Right ventricle myocardium superior (tissue), 1 donor: ENCODE measurements at places on chromosomes 6 and 20. TPM values are rescaled to one million over a fixed set of nuclear protein-coding genes. Genes with fewer than 3 reads are reported as not detected.

The GLP1R gene
- 6.5 TPM for total RNA-seq

The DSP gene
- 350 TPM for total RNA-seq

The C6orf58 gene
- not detected for total RNA-seq

The RNF144B gene
- 17.1 TPM for total RNA-seq

The SULF2 gene
- total RNA-seq, result 32.0 TPM

The PLCB4 gene
- 27.4 TPM for total RNA-seq

The HLA-DRB5 gene
- total RNA-seq, result 17.7 TPM

The RIPOR2 gene
- total RNA-seq, result 3.1 TPM

The BPIFB1 gene
- total RNA-seq, result not detected

The OPN5 gene
- not detected for total RNA-seq

DNA sequence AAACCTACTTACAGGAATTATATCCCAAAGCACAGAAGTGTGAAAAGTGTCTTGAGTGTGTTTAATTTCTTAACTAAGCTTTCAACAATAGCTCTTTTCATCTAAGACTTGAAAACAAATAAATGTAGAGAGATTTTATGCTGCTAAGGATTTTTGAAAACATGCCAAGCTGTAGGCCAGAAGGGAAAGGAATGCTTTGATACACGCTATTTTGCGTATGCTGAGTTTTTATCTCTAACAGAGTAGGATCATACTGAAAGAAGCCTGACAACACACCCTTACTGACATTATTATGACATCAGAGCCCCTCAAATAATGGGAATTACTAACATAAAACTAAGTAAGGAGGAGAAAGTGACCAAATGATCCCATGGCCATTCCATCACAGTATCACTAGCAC, 265.5 kb downstream of the KHDC1L start:
- DNase-seq, result no peak

GRCh38 chr6:16450285-16450684, 211.9 kb downstream of the GMPR start:
- no peak for DNase-seq

GRCh38 chr6:40379811-40380210, 207.4 kb downstream of the LRFN2 start:
- no peak for DNase-seq

DNA sequence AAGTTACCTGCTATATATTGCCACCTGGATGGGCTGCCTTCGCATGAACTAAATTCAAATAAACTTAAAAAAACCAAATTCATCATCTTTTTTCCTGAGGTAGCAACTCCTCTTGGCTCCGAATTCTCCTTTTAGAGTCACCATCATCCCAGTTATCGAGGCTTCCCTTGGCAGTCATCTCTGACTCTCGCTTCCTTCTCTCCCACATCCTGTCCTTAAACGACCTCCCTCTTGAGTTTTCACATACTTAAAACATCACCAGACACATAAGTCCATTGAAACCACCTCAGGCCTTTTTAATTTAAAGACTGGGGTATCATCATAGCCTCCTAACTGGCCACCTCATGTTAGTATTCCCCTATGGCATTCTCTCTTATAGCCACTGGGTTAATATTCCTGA, 296.1 kb upstream of the FLRT3 start:
- no peak for DNase-seq

DNA sequence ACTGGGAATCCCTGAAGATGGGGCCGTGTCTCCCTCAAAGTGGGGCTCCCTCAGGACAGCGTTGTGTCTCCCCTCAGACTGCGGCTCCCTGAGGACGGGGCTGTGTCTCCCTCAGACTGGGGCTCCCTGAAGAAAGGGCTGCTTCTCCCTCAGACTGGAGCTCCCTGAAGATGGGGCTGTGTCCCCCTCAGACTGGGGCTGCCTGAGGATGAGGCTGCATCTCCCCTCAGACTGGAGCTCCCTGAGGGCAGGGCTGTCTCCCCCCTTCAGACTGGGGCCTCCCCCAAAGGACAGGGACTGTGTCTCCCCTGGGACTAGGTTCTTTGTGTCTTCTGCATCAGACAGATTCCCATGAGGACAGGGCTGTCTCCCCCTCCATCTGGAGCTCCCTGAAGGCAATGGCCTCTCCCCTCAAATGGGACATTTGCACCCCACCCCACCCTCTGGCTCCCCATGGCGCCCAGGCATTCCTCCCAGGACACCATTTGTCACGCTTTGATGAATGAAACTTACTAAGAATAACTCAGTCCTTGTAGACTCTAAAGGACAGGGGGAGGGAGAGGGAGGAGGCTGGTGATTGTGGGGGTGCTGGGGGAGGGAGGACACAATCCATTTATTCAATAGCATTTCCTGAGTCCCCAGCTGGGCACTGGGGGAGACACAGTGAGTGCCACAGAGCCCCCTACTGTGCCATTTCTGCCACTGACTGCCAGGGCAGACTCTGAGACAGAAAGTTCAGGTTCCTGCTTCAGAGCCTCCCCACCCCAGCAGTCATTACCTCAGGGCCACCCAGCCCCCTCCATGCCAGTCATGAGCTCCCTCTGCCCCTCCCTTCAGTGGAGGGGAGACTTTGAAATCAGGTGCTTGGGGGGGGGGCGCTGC, 122.4 kb downstream of the MRPL14 start:
- DNase-seq, result peak; percentile 51

- DNase-seq, result no peak
Observed at GRCh38 chr6:141482796-141483597, 649.7 kb upstream of the GJE1 start.

DNA sequence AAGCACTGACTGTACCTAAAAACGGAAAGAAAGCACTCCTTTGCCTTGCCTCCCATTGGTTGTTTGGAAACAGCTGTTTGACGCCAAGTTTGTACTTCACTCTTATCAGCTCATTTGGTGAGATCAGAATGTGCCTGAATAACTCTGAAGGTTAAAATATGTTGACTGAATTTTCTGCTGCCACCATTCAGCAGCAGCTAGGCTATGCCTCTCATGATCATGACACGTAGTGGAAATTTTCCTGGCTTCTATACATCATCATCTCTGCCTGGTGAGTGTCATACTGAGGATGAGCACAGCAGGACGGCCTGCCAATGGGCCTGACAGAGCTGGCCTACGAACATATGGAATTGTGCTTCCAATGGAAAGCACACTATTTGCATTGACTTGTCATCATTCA, 704.9 kb upstream of the CITED2 start:
- peak; percentile 66 for DNase-seq

DNA sequence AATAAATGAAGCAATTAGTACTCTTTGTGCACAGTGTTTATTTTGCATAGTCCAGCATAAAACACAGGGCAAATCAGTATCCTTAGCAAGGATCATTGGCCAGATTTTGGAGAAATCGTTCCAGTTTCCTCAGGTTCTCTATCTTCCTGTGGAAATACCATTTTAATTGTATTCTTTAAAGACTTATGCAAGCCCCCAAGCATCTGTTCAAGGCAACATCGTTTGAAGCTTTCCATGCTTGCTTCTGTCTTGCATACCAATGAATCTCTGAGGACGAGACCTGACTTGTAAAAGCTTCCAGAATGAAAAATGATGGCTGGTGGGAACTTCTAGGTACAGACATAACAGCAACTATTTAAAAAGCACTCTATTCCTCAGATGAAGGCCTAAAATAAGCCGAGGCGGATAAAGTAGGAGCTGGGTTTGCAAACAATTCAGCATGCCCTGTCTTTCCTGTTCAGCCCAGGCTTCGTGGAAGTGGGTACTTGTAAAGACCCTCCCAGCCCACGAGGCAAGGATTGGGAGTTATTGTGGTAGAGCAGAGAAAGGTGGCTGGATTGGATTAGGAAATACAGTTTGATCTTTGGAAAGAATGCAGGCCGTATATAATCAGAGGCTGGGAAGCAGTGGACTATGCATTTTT, 21.6 kb downstream of the NRSN1 start:
- no peak for DNase-seq

GRCh38 chr6:143279385-143279784, 171.1 kb downstream of the ADAT2 start:
- DNase-seq, result no peak

- DNase-seq, result no peak
Observed at GRCh38 chr20:30500829-30501440, 756.5 kb upstream of the DEFB115 start.

- DNase-seq, result no peak
Observed at GRCh38 chr6:137155830-137156229, 17.6 kb downstream of the IL22RA2 start.

GRCh38 chr20:45861221-45862075, 4.0 kb downstream of the ZSWIM3 start:
- DNase-seq, result no peak

DNA sequence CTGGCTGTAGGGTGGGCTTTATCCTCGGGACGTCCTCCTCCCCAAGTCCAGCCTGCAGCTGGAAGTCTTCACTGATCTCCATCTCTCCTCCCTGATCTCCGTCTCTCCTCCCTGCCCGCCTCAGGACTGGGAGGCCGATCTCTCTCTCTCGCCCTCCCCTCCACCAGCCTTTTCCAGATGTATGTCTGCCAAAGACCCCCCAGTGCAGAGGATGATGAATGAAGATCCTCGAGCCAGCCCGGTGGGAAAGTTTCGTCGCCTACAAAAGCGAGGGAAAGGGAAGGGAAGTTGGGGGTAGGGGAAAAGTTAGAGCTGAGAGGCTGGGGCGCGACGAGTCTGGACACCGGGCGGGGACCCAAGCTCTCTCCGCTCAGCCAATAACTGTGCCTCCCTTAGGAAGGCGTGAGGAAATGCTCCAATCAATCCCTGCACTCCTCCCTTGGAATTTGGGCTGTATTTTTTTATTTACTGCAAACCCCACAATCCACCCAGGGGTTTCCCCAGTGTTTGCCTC, 595 bp upstream of the SRF start:
- peak; percentile 87 for DNase-seq

- no peak for DNase-seq
Observed at GRCh38 chr20:20076297-20077065, 24.1 kb downstream of the CFAP61 start.

GRCh38 chr6:22318404-22318803, 21.6 kb upstream of the PRL start:
- DNase-seq, result no peak

GRCh38 chr20:33832103-33832804, 21.1 kb downstream of the CHMP4B start:
- DNase-seq, result no peak
